ENCODE measurements at places on chromosomes 7 and 10.

DNA sequence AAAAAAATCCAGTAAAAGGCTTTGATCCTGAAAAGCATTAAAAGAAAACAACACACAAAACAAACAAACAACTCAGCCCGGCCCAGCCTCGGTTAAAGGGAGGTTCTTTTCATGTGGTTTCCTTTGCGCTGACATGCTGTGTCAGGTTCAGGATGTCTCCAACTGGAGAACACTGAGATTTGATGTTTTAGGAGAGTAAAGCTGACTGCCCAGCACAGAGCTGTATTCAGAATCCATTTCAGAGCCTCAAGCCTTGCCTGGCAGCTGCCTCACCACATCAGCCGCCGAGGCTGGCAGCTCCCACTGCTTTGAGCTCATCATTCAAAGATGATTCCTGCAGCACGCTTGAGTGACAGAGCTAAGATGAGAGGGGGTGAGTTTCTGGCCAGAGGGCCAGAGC is 205.8 kb upstream of the LYZL1 start:
- DNase-seq, result no peak

GRCh38 chr7:100867040-100867775 is at the start of gene TRIP6:
Gene TRIP6, plus strand, starts transcription at chr7:100867387. Its CDS starts 111 bp downstream, at chr7:100867498.
- peak; percentile 71 for DNase-seq

DNA sequence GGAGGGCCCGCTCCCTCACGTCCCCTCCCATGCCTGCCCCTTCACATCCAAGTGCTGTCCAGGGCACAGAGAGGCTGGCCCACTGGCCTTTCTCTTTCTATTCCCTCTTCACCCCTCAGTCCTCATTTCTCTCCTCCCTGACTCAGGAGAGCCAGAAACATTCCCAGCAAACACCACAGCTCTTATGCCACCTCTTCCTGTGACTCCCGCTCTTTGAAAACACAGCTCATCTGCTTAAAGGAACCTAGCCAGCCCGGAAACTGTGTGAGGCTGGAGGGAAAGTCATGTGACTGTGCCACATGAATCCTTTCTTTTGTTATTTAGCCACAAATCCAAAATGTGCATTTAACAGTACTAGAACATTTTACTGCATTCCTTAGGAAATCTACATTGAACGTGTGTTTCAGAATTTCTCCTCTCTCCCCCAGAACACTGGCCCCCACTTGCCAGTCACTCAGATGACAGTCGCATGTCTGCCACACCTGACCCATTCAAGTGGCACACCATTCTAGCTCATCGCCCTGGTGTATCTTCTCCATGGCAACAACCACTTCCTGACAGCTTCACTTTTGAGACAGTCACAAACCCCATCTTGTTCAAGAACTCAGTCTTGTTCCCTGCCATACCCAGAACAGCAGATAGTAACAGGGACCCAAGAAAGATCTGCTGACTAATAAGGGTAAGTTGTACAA is 42.8 kb downstream of the GRB10 start:
- DNase-seq, result peak; percentile 42

DNA sequence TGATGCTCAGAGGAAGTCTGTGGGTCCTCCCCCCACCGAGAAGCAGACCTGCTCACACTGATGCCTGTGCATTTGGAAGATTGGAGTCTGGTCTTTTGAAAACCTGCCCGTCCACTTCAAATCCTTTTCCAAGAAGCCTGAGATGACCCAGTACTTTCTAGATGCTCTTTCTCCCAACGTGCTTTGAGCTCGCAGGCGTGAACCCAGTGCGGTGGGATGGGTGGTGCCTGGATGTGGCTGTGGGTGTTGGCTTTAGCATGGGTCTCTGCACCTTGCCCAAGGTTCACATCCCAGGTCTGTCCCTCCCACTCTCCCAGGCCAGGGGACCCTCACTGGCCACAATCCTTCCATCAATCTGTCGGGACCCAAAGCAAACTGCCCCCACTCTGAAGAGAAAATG is 170.2 kb downstream of the ADARB2 start:
- DNase-seq, result no peak

DNA sequence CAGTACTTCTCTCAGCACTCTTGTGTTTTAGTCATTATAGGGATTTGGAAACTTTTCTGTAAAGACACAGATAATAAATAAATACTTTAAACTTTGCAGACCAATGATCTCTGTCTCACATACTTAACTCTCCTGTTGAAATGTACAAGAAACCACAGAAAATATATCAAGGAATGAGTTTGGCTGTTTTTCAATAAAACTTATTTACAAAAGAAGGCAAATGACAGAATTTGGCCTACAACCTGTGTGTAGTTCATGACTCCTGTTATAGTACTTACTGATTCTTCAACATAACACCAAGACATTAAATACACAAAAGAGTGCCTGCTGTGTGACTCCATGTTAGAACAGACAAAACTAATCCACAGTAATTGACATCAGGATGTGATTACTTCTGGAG is 510.0 kb upstream of the PHF14 start:
- DNase-seq, result no peak

GRCh38 chr10:131762789-131763696 is 137.8 kb upstream of the PPP2R2D start:
- DNase-seq, result no peak

DNA sequence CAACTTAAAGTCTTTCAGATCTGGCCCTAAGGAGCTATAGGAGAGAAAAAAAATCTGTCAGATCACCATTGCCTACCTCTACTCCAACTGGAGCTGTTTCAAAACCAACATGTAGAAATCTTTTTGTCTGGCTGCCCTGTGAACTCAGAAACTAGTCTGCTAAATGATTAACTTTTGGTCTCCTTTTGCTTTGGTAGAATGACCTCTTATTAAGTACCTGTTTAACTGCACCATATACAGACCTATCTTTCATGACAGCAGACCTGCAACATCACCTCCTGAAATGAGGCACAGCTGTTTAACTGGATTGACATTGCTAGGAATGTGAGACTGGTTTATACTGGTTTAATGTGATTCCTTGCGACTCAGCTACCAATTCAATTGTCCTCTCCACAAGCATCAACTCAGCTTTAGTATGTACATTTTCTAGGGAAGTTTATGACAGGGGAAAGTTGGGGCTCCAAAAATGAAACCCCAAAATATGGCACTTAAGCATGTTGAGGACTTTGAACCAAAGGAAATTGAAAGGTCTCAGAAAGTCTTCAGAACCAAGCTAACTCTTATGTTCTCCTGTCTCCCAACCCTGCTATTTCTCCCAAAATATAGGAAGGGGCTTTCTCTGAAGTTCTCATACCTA is 1.8 kb downstream of the CYP3A43 start:
- no peak for DNase-seq

DNA sequence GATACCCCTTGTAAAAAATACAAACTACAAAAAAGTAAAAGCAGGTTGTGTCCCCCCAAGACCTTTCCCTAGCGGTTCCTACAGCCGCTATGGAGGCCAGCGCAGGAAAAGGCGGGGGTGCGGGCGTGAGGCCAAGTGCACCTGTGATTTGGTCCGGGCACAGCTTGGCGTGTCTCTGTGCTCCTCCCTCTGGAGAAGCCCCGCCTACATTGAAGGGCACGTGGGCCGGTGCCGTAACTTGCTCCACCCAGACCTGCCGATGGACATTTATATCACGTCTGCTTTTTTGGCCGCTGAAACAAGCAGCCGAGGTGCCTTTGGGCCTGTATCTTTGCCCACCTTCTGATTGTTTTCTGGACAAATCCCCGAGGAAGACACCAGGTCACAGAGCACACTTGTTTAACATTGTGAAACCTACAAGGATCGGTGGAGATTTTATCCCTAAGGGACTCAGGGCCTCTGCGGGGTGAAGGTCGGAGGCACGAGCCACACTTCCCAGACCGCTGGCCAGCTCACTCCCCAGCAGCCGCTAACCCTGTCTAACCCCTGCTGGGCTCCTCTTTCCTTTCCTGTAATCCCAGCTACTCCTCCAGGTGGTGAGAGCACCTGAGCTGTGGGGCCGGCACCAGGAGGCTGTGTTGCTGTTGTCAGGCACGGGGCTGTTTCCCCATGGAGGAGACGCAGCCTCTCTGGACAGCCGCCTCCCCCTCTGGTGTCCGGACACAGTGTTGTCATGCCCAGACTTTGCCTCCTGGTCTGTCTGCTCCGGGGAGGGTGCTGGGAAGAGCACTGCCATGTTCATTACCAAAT is 18.8 kb upstream of the INPP5A start:
- DNase-seq, result peak; percentile 0

- DNase-seq, result no peak
Observed at GRCh38 chr7:68152205-68152604, 1155.6 kb downstream of the TYW1 start.

- DNase-seq, result no peak
Observed at GRCh38 chr10:90407131-90407530, 450.7 kb downstream of the HTR7 start.

- no peak for DNase-seq
Observed at GRCh38 chr10:113650172-113650571, 13.7 kb downstream of the NRAP start.

DNA sequence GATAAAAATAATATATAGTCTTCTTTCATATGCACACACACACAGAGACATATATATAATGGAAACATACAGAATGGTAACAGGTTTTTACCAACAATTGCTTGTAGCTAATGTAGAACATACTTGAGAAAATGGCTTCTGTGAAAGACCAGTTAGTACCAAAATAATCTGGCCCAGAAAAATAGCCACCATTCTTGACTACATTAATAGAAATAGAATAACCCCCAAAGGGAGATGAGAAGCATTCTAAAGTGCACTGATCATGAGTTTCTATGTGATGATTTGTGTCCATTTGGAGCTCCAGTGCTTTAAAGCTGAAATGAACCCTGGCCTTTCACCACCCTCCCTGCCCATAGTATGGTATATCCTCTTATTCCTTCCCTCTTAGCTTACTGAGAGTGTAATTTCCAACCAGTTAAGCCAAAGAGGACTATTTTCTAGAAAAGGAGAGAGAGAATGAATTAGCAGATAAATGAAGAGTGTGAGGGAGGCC is 22.9 kb upstream of the IFIT2 start:
- no peak for DNase-seq

GRCh38 chr7:92375013-92375412 is 72.3 kb upstream of the GATAD1 start:
- DNase-seq, result no peak

DNA sequence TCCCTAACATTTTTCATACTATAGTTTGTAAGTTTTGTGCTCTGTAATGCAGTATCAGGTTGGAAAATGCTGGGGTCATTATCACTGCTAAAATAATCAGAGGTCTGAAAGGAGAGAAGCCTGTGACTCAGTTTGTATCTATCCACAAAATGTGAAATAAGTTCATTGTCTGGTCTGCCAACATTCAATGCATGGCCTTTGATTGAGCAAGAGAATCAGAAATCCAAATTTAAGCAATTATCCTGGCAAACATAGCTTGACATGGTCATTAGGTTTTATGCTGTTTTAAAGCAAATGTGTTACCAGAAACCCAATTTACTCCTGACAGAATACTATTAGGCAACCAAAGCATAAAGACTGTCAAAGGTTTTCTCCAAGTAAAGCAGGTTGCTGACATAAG is 709.7 kb upstream of the SEMA3D start:
- no peak for DNase-seq

DNA sequence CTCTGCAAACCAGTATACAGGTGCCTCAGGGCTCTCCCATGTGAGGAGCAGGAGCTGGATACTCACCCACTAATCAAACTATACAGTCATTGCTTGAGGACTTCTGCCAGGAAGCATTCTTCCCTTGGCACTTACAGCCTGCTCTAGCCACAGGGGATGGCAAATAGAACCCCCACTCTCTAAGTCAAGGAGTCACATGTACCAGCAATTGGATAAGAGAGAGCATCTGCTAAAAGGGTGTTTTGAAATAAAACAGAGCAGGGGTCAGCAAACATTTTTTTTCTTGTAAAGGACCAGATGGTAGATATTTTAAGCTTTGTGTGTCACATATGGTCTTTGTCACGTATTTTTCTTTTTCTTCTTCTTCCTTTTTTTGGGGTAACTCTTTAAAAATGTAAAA is 865.2 kb upstream of the GHITM start:
- DNase-seq, result no peak

GRCh38 chr7:98200364-98200763 is 10.9 kb upstream of the BHLHA15 start:
- DNase-seq, result no peak

GRCh38 chr10:96856317-96856716 is 24.2 kb downstream of the LCOR start:
- no peak for DNase-seq

GRCh38 chr10:133438711-133439273 is 14.4 kb upstream of the SPRN start:
- DNase-seq, result no peak

DNA sequence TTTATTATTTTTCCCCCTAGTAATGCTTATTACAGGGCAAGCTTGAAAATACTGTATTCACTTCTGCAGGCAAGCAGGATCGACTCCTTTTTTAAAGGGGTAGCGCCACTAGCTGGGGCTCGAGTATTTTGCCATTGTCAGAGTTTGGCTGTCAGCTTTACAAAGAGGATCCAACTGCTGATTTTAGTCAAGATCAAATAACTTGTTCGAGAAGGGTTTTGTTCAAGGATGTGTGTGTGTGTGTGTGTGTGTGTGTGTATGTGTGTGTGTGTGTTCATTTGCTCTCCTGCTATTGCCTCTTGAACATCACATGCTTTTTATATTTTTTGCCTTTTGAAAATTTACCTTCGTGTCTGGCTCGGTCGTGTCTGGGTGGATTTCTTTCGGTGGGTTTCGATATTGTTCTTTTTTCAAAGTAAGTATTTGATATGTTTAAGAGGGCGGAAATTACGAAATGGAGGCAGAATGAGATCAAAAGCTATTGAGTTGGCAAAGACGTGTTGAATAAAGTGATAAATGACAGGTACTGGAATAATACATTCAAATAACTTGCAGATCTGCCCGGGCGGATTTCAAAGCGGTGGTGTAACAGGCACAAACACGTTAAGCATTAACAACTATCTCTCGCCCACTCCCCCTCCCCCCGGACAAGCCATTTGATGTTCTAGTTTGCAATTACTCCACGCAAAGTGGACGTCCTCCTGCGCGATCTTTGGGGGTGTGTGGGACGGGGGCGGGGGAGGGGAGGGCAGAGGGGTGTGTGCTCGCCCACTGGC is 1.1 kb downstream of the ARID5B start:
- DNase-seq, result peak; percentile 71

GRCh38 chr7:121274467-121274866 is 54.3 kb upstream of the WNT16 start:
- no peak for DNase-seq

DNA sequence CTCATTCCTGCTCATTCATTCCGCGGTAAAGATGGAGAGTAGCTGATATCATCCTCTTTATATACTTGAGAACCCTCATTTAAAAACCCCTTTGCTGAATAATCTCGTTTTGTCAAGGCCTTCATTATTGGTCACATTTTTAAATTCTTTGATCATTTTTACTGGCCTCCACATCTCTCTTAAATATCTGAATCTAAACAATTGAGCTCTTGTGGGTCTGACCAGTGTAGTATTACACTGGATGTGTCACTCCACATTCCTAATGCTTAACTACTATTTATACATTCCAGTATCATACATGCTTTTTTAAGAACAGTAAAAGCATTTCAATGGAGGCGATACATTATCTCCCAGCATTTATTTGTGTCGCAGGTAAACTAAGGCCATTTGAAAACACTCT is 12.6 kb upstream of the PRPS1L1 start:
- DNase-seq, result no peak

GRCh38 chr7:51590746-51591145 is 274.1 kb upstream of the COBL start:
- DNase-seq, result no peak
